Trophoblast cell (in vitro differentiated cells and primary cell): ENCODE measurements at places on chromosomes 1 and 21.

DNA sequence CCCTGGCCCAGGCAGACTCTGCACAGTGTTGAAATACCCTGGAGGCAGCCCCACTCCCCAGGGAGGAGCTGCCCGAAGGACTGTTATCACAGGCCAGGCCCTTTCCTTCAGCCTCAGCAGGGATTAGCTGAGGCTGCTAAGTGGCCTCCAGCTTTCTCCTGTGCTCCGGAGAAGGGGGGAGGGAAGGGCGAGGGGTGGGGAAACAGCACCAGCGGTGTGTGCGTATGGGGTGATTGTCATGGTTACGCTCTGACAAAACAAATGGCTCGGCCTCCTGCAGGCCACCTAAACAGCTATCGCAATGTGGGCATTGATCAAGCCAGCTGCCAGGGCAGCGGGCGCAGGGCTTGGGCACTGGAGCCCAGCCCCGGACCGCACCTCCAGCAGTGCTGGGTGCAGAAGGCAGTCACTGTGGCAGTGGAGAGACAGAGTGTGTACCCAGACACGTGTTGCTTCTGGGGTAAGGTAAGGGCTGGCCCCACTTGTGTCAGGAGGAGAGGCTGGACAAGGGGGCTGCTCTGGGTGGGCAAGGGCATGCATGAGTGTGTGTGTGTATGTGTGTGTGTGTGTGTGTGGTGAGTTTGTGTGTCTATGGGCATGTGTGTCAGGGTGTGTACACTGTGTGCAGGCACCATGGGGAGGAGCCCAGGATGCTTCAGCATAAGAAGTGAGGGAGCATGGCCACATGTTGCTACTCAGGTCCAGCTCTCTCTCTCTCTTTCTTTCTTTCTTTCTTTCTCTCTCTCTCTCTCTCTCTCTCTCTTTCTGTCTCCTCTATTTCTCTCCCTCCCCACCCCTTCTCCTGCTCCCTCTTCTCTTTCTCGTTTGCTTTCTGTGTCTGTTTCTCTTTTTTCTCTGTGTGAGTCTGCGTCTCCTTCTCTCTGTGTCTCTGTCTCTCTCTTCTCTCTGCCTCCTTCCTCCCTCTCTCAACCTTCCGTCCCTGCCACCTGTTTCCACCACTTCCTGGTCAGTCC lies at the start of gene VWA5B1:
Gene VWA5B1 (plus strand): TSS at position 252 of the 974 bp plus-strand sequence. CDS start 19,727 bp downstream, outside the sequence.
- no peak for DNase-seq

GRCh38 chr1:17259233-17259873 lies 10.5 kb downstream of the PADI3 start:
- DNase-seq = no peak

DNA sequence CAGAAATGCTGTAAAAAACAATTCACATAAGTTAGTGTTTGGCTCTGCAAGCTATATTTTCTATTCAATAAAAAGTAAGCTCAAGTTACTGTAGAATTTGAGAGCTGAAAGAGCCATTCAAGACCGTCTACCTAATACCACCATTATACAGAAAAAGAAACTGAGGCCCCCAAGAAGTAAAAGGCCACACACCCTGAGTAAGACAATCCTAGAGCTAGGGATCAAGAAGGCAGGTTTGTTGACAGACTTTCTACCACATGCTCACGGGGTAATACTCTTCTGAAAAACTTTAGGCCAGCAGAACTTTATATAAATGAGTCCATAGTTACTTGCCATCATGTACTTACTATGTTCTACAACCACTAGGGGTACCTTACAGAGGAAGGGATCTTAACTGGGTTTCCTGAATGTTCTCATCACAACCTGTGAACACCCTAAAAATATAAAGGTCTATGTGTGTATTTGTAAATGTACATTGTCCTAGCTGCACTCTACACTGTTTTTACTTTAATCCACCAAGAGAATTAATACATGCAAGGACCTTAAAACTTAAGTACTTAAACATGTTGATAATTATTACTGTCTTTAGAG lies 2.7 kb downstream of the PSMG1 start:
- no peak for DNase-seq

GRCh38 chr1:185027252-185027882 lies 18.0 kb upstream of the RNF2 start:
- no peak for DNase-seq

DNA sequence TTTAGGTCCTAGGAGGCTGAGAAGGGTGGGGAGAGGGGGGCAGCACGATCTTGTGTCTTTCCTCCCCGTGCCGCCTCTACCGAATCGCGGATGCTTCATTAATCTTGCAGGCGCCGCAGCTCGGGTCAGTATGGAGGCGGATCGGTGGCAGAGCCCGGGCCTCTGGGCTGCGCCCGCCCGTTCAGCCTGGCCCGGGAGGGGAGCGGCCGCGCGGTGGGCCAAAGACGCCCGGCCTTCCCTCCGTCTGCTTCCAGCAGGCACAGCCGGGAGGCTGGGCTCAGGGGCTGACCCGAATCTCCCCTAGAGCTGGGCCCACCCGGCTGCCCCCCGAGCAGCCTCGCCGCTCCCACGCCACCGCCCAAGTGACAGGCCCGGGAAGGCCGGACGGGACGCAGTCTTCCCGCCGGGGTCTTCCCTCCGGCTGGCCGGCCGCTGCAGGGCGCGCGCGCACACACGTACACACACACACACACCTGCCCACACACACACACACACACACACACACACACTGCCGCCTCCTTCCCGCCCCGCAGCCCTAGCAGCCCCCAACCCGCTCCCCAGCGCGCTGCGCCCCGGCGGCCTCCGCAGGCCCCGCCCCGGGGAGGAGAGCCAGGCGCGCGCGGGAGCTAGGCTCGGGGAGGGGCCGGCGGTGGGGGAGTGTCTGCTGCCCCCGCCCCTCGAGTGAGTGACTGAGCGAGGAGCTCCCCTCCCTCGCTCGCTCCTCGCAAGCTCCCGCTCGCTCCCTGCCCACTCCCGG lies at the start of gene C1orf21:
Gene C1orf21 (plus strand): TSS at position 718 of the 757 bp plus-strand sequence. CDS start 90,481 bp downstream, outside the sequence.
- peak; percentile 74 for DNase-seq

GRCh38 chr1:234961456-234962339 lies 166.9 kb downstream of the TOMM20 start:
- no peak for DNase-seq

- no peak for DNase-seq
These were observed 50.1 kb downstream of the AK4 start for GRCh38 chr1:65198096-65198495.

DNA sequence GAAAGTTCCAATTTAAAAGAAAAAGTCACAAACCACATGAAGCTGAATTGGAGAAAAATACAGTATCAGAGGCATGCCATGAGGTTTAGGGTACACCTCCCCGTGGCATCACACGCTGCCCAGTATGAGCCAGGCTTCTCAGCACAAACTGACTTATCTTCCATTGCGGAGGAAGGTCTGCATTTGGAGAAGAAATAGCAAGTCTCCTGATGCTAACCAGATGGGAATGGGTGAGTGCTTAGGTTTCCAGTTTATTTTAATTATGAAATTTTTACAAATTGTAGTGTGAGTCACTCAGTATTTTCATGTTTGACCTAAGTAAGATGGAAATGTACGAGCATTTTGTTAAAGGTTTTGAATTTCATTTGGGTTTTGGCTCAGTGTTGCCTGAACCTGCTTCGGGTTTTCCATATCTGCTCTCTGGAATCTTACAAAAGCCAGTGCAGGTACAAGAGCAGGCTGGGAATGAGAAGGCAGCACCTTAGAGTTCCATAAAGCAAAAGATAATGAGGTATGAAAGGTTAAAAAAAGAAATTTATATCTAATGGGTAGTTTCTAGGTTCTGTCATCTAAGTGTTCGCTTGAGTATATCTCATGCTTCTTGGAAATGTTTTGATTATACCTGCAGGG lies 213.9 kb downstream of the PATJ start:
- no peak for DNase-seq

DNA sequence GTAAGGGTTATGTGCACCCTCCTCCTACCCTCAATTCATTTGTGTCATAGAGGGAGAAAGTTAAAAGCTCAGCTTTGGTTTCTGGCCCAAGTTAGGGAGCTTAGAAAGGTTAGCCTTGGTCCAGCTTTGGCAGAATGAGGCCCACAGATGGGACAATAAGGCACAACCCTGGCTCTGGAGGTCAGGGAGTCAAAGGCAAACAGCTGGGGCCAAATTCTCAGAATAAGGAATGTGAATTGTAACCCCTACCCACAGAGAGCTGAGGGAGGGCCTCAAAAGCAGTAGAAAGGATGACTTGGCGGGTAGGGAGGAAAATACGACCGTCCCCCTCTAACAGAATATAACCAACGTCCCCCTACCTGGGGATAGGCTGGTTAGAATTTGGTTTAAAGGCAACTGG lies 9.0 kb downstream of the CERS2 start:
- DNase-seq = no peak

DNA sequence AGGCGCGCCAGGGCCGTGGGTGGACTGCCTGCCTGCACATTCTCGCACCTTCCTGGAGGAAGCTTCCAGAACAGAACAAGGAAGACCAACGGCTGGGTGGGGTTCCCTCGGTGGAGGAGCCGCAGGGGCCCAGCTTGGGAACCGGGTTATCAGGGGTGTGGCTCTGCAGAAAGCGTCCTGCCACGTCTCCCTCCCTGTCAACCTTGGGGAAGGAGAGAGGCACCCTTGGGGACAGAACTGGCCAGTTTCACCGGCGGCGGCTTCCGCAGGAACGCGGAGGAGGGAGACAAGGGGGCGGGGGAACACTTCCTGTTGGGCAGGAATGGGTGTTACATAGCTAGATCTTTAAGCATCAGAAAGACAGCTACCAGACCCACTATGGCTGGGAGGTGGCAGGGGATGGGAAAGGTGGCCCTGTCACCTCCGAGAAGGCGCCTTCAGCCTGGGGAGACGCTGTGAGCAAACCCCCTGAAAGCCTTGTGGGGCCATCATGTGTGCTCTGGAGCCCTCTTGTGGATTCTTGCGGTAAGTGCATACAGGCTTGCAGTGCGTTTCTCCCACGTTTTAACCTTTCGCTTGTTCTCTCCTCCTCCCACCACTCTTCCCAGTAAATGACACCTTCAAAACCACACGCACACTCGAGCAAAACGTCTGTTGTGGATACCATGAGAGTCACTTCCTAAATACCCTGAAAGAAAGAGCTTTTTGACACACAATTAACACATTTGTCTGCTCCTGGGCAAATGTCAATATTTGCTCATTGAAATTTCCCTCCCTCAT lies 3.8 kb upstream of the PLEKHA6 start:
- DNase-seq = peak; percentile 86

- DNase-seq = no peak
These were observed 33.4 kb upstream of the USH2A start for GRCh38 chr1:216456682-216457081.

- DNase-seq = no peak
These were observed 21.9 kb downstream of the CEPT1 start for GRCh38 chr1:111161843-111162487.

DNA sequence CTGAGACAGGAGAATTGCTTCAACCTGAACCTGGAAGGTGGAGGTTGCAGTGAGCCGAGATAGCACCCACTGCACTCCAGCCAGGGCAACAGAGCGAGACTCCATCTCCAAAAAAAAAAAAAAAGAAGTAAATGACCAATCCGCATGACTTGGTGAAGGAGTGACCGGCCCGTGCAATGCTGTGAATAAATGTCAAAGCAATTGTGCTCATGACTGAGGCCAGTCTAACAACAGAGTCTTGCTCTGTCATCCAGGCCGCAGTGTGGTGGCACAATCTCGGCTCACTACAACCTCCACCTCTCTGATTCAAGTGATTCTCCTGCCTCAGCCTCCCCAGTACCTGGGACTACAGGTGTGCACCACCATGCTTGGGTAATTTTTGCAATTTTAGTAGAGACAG lies 27.8 kb upstream of the SLC19A1 start:
- no peak for DNase-seq

- DNase-seq = no peak
These were observed 15.4 kb downstream of the AMPD2 start for GRCh38 chr1:109634771-109635750.

- no peak for DNase-seq
These were observed 47.0 kb downstream of the C1orf198 start for GRCh38 chr1:230821346-230821745.

GRCh38 chr1:185483664-185484450 lies 166.8 kb upstream of the IVNS1ABP start:
- peak; percentile 60 for DNase-seq
